NB4 (cell line): ENCODE measurements at places on chromosomes 2 and 18.
A peak's percentile ranks its signal among the peaks of the same experiment; 100 is the strongest.

GRCh38 chr2:98911376-98912154 lies 24.5 kb downstream of the CRACDL start:
- DNase-seq, result no peak

- DNase-seq, result peak; percentile 99
Observed at GRCh38 chr2:65064728-65065552, 8.7 kb downstream of the CEP68 start.

GRCh38 chr2:14516844-14517243 lies 115.7 kb upstream of the LRATD1 start:
- DNase-seq, result peak; percentile 47

- DNase-seq, result no peak
Observed at GRCh38 chr2:158989165-158989564, 20.7 kb downstream of the TANC1 start.

DNA sequence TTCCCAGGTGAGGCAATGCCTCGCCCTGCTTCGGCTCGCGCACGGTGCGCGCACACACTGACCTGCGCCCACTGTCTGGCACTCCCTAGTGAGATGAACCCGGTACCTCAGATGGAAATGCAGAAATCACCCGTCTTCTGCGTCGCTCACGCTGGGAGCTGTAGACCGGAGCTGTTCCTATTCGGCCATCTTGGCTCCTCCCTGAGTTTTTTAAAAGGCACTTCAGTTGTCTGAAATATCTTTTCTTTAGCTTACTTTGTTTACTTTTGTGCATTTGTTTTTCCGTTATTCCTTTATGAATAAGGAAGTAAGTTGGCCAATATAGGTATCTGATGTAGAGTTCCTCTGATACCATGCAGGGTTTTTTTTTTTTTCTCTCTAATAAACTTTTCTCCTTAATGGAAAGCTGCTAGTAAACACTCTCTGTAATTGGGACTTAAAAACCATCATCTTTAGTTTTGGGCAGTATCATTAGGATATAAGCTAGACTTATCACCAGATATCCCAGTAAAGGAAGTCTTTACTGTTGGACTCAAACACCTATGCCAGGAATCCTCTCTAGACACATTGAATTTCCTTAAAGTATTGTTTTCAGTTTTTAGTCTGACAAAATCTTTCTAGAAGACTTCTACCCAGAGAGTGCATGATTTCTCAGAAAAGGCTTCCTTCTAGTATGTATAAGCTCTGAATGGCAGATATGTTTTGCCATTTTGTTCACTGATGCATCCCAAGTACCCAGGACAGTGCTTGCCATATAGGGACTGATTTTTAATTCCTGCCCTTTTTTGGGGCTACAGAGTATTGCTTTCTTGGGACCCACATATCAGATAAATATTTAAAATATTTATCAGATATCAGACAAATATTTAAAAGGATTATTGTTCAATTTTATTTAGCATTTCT lies 35.8 kb upstream of the DYSF start:
- no peak for DNase-seq

DNA sequence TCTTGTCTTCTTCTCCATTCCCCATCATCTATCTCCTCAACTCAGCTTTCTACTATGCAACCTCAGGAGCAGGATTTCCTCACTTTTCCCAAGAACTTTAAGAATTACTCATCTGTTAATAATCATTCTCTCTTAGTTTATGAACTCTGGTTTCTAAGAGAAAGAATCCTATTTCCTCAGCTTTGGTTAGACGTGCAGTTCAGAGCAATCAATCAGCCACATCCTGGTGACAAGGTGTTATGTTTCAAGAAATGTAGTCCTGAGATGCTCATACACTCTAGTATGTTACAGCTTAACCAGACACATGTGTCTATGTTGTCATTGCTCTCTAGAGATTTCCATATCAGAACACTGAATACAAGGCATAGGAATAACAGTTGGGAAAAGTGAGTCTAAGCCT lies 277.9 kb downstream of the MBD2 start:
- DNase-seq, result no peak

DNA sequence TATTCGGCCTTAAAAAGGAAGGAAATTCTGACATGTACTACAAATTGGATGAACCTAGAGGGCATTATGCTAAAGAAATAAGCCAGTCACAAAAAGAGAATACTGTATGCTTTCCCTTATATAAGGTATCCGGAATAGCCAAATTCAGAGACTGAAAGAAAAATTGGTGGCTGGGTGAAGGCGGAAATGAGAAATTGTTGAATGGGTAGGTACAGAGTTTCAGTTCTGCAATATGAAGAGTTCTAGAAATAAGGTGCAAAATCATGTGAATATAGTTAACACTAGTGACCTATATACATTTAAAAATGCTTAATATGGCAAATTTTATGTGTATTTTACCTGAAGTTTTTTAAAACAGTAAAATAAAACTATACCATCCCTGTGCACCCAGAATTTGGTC lies 43.1 kb downstream of the RMP24 start:
- DNase-seq, result no peak

DNA sequence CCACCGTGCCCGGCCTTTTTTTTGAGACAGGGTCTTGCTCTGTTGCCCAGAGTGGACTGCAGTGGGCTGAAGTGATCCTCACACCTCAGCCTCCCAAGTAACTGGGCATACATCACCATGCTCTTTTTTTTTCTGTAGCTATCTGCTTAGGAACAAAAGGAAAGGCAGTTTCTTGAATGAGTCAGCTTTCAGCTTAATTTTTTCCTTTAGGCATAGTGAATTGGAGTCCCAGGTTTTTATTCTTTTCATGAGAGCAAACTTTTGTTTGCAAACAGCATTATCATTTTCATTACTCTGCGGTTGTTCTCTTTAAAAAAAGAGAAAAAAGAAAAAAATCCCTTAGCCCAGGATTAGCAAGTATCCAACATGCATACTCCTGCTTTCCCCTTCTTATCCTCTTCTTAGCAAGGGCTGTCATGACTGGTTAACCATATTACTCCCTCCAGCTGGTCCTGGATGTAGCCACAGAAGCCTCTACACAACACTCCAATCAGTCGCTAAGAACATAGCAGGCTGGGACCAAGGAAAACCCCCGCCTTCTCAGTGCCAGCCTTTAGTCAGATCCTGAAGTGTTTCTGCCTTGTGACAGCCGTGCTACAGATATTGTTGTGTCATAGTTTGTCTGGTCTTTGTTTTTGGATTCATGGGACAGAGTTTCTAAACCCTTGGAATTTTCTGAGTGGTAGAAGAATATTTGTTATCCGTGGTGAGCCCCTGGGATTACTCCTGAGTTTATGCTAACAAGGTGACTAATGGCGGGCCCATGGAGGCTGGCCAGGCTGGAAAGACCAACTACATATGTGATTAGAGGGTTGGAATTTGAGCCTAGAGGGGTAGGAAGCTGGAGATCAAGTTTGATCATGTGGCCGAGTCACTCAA lies 23.3 kb upstream of the ST3GAL5 start:
- no peak for DNase-seq

DNA sequence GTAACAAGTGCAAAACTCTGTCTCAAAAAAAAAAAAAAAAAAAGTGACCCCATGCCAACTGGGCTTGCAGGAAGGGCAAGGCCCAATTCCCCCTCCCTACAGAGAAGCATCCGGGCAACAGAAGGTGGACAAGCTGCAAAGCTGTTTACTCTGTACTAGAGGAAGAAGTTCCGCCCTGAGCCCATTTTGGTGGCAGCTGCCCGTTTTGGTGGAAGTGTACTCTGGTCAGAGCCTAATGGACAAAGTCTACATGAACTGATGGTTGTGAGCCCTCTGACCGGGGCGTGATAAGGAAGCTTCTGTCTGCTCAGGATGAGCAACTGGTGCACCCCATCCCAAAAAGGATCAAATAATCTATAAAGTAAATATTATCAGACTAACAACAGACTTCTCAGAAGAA lies 65.0 kb downstream of the TRAPPC8 start:
- DNase-seq, result no peak

DNA sequence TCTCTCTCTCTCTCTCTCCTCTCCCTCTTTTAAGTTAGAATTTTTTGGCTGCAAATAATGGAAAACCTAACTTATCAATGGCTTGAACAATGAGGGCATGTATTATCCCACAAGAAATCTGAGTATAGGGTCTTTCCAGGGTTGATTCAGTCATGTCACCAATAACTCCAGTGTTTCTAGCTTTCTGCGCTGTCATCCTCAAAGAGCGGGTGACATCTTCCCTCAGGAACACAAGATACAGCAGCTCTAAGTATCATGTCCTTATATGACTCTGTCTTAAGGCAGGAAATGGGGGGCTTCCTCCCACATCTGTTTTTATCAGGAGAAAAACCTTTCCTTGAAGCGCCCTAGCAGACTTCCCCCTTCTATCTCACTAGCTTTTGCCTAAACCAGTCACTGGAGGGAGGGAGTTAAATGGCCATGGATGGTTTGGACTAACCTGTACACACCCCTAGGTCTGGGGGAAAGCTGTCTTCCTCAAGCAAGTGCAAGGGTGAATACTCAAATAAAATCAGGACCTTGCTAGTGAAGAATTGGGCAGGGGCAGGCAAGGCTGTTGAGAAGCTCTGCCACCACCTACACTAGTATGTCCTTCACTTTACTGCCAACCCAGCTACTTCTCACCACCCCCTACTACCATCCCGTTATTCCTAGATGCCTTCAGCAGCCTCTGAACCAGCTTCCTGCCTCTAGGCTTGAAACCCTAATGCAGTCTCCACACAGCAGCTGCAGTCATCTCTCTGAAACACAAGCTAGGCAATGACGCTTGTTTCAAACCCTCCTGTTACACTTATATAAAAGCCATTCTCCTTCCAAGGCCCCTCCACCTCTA lies 7.5 kb upstream of the TUBA4A start:
- DNase-seq, result peak; percentile 44
